Activated naive CD4-positive, alpha-beta T cell treated with anti-CD3 and anti-CD28 coated beads for 36 hours (primary cell): ENCODE measurements at places on chromosomes 2 and 18.
A peak's percentile ranks its signal among the peaks of the same experiment; 100 is the strongest.

DNA sequence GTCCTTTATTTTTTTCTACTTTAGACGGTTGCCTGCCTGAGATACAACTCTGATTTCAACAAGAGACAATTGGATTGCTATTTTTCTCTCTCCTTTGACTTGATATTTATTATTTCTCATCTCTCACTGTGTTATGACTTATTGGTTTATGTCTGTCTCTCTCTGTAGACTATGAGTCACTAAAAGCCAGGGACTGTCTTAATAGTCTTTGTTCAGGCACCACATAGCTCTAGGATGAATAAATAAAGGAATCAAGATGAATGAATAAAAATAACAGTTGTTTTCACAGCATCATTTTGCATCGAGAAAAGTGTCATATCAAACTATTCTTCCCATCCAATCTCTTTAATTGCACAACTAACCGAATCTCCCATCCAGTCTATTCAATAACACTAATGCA is 31.4 kb upstream of the CD28 start:
- DNase-seq: no peak

GRCh38 chr2:52934323-52934898 is 833.2 kb upstream of the CHAC2 start:
- DNase-seq: no peak

DNA sequence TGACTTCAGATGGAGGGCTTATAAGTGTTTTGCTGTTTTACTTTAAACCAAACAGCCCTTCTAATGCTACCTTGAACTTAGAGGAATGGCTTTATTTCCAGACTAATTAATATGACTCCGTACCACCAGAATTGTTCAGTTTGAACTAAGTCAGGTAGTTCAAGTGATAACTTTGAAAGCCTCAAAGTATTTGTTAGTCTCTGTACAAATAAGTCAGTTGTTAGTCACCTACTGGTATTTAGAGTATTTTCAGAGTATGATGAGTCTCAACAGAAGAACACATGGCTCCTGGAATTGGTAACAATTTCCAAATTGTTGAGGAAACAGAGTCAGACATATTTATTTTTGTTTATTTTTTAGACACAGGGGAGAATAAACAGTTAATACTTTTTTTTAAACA is 381.8 kb upstream of the NRXN1 start:
- DNase-seq: no peak

GRCh38 chr2:219643084-219643473 is 15.6 kb downstream of the SLC4A3 start:
- no peak for DNase-seq

DNA sequence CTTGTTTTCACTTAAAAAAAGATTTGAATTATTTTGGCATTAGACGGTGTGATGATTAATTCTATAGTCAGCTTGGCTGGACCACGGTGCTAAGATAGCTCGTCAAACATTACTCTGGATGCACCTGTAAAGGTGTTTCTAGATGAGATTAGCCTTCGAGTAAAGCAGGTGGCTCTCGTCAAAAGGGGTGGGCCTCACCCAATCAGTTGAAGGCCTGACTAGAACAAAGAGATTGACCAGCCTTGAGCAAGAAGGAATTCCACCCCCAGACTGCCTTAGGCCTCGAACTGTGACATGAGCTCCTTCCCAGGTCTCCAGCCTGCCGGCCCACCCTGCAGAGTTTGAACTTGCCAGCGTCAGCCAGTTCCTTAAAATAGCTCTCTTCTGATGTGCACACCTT is 73.4 kb downstream of the TWIST2 start:
- no peak for DNase-seq

DNA sequence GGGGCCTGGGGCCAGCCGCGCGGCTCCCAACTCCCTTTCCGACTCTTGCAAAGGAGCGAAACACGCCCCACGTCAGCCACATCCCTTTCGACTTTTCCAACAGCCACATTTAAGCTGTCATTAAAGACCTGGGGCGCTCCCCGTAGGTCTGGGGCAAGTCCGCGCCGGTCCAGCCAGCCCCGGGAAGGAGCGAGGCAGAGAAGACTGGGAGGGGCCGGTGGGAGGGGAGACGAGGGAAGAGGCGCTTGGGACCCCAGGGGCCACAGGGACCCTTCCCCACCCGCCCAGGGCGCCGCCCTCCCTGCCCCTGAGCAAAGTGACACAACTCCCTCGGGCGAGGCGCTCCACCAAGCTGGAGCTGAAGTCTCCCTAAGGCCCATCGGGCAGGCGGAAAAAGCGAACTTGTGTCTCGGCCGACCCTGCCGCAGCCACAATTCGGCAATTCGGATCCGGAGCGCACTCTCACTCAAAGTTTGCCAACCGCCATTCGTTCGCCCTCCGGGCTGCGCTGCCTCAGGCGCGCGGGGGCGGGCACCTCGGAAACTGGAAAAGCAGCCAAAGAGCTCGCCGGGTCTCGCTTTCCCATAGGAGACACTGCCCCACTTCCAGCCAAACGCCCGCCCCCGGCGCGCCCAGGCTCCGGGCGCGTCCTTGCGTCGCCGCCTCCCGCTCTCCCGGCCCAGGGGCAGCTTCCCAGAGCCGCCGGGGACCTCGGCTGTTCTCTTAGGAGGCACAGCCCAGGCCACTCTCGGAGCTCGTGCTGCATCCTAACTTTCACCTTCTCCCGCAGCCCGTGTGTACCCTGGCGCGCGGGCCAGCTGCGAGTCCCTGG is 1.1 kb upstream of the KCTD1 start:
- peak; percentile 38 for DNase-seq
